ENCODE measurements at places on chromosomes 1 and 21.

- DNase-seq = no peak
These were observed 231.0 kb downstream of the RERE start for GRCh38 chr1:8586438-8586837.

GRCh38 chr1:162300057-162300917 lies 76.4 kb downstream of the SPATA46 start:
- no peak for DNase-seq

GRCh38 chr1:14600405-14601112 lies 2.1 kb downstream of the KAZN start:
- no peak for DNase-seq

DNA sequence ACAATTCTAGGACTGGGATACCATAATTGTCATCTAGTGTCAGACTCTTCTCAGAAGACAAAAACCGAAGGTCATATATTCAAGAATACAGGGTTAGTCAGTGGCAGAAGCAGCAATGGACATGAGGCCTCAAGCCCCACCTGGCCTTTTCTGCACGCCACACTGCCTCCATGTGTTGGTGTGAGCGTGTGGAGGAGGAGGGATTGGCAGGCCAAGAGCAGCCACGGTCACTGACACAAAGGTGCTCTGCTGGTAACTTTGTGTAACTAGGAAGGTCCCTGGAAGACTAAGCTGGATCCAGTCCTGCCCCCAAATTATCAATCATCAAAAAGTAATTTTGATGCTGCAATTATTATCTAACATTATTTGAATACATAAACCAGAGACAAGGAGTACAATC lies 34.9 kb downstream of the HSF2BP start:
- DNase-seq = no peak

- DNase-seq = no peak
These were observed 188.9 kb downstream of the NRIP1 start for GRCh38 chr21:14875704-14876523.

DNA sequence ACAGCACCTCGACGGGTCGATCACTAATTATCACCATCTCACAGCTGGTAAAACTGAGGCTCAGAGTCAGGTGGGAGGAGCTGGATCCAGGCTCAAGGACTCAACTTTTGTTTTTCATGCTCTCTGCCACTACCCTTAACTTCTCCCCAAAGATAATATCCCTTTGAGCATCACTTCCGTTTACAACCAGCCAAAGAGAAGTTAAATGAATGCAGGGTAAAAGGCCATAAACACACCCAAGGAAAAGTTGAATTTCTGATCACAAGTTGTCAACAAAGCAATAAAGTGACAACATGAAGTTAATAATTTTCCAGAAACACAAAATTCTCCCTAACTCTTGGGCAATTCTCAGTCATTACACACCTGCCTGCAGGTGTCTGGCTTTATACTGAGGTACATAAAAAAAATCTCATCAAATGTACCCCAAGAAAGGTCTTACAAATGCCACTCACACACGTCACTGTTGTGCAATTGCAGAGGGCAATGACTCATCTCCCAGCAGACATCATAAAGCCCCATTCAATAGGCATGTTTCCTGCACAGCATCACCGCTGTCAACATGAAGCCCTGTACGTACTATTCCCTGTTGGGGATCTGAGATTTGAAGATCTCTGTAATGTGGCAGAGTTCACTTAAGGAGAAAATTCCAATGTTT lies 3.4 kb downstream of the OR2T11 start:
- DNase-seq = no peak

DNA sequence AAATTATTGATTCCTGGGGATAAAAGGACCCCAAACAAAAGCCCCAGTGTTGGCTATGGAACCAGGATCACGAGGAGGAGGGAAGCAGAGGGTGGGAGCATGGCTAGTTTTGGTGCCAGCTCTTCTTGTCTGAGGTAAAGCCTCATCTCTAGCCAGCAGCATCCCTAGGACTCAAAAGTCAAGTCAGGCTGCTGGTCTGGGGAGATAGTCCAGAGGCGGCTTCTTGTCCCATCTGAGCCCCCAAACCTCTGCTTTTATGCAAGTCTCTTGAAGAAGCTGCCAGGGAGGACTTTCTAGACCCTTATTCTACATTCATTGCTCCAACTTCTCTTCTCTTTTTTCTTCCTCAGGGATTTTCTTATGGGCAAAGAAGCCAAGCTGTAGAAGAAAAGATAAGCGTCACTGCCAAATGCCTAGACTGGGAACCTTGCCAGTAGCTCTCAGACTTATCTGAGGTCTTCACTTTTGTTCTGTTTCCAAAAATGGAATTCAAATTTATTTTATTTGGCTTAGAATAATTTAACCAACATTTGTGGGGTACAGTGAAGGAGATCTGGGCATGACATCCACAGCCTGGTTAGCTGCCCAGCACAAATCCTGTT lies 6.9 kb upstream of the ANKRD35 start:
- DNase-seq = no peak

DNA sequence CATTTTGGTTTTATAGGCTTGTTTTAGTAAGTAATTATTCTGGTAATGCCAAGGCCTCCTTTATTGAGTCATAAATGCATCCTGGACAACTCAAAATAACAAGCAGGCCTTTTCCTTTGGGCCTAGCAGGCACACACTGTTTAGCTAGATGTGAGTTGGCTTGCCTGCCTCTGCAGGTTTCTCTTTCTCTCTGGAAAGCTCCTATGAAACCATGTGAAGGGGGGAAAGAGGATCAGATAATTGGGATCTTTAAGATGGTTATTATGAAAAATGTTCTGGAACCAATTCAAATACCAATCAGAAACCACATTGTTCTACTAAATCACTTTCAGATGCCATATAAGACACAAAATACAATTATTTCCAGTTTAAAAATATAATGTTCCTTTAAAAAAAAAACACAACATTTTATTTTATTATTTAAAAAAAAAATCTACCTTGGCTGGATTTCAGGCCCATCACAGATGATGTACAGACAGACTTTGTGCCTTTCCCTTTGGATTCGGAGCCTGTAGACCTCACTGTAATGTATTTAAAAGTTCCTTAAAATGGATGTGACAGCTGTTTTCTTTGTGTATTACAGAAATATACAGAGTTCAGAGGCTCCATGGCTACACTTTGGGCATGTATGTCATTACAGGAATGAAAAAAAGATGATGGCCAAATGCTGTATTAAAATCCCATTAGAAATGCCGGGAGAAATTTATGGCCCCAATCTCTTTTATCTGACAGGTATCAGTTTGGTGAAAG lies 80.2 kb downstream of the NTMT2 start:
- no peak for DNase-seq

DNA sequence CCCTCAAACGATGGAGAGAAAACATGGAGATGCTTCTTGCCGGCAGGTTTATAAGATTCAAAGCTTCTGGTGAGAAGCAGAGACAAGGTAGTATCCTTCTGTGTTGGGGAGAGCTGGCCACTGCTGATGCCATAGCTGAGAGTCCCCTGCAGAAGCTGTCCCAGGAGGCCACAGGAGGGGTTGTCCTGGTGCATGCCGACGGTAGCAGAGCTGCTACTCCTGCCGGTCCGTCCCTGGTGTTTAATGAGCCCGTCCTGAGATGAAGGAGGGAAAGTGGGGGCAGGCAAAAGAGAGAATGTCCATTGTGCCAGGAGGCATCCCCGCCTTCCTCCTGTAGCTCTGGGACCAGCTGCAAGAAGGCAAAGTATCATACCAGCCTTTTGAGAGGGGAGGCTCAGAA lies 10.4 kb upstream of the C2CD2 start:
- no peak for DNase-seq

- DNase-seq = no peak
These were observed 18.5 kb upstream of the RAB4A start for GRCh38 chr1:229252228-229252984.

DNA sequence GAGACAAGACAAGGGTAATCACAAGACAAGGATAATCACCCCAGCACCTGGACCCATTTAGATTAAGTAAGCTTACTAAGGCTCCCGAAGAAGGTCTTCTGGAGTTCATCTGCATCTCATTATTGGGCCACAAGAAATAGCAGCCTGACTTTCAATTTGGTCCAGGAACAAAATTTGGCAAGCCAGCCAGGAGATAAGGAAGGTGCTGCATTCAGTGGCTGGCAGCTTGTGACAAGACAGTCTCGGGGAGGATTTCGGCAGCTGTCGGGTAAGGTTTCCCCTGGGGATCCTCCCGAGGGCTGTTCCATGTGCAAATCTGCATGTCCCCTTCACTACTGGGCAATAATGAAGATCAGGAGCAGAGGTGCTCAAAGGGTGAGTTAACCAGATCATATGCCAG lies 195.2 kb downstream of the FCRL5 start:
- DNase-seq = no peak

DNA sequence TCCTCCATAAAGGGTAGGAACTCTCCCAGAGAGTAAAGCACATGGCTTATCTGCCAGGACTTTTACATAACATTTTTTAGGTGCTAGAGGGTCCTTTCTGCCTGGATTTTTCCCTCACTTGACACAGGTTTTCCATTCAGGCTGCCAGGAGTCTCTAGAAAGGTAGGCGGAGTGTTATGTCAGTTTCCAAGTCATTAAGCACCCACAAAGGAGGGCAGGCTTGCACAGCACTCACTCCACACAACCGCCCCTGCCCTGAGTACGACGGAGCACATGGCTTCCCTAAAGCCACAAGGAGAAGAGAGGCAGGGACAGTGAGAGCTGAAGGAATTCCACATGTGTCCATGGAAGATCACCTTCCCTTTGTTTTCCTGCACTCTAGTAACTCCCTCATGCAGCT lies 55.7 kb downstream of the CAPZB start:
- no peak for DNase-seq

DNA sequence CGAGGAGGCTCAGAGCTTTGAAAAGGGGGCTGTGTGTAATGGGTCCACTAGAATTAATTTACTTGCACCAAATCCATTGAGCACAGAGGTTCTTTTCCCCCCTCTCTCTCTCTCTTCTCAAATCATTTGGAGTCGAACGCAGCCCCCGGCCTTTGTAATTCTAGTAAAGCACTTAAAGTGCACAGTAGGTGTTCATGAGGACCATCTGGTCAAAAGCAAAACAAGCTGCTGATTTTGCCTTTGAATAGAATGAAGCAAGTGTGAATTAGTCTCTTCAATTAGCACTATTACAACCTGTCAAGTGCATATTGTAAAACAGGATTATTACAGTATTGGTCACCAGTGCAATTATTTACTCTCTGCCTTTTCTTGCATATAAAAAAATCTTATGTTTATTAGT lies 259.9 kb downstream of the FAF1 start:
- DNase-seq = no peak

GRCh38 chr1:176829261-176829660 lies 335.3 kb downstream of the ASTN1 start:
- no peak for DNase-seq

- DNase-seq = no peak
These were observed 183.6 kb downstream of the S1PR1 start for GRCh38 chr1:101420406-101420805.

DNA sequence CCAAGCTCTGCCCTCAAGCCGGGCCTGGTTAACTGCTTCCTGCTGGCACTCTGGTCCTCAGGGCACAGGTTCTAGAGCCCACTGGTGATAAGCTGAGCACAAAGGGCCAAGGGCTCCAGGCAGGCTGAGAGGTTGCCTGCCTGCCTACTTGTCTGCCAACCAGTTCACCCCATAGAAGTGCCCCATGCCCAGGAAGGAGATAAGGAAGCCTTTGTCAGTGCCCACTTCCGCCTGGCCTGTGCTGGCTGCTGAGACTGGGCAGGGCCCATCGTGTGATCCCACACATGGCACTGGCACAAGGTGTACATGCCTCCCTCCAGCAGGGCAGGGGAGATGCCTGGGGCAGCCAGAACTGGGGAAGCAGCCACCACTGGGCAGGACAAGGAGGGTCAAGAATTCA lies 24.1 kb downstream of the SLC9A1 start:
- DNase-seq = no peak

DNA sequence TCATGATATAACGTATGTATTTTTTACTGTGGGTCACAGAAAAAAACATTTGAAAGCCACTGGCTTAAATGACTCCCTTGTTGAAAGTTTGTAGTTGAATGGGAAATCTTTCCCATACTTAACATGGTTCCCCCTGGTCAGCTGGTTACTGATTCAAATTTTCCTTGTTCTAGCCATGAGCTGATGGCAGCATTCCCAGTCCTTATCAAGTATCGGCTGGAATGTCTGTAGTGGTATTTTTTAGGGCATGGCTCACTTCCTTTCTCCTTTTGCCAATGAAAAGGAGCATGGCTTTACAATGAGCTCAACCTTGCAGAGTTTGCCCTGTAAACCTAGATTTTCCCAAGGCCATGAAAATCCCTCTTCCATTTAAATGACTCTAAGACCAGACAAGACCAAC lies 55.7 kb downstream of the GIPC2 start:
- DNase-seq = no peak

- DNase-seq = no peak
These were observed 1422.9 kb downstream of the KCNT2 start for GRCh38 chr1:195185321-195185720.

DNA sequence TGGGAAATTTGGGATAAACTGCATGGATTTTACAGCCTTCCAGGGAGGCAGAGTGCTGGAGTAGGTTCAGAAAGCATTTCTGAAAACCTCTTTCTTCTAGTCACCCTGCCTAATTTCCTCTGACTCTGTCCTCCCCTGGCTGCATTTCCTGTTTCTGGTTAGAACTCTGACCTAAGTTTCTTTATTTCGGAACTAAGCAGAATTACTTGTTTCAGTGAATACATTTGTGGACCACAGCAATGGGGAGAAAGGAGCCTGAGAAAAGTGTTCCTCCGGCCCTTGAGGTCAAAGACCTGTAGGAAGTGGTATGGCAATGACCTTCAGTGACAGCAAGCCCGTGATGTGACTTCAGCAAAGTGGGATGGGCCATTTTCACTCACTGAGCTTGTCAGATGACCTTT lies 173.4 kb upstream of the RUNX1 start:
- DNase-seq = no peak

DNA sequence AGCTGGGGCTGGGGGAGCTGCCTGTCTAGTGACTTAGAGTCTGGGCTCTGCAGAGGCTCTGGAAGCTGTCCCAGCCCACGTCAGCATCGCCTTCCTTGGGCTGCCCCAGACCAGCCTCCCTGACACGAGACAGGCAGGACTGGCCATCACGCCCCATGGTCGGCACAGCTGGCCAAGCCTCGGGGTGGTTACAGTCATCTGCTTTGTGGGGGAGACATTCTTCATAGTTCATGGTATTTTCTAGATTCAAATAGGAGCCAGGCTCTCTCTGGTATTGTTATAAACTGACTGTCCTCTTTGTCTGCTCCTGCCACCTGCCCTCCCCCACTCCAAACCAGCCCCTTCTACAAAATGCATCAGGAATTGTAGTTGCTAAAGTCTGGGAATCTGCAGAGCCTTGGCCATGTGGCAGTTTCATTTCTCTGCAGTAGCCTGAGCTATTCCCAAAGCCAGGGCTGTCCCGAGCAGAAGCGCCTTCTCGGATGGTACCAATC lies 29.4 kb downstream of the OLFML2B start:
- DNase-seq = no peak

Measured in SK-N-MC (cell line).